ENCODE measurements at places on chromosomes 7 and 10.

DNA sequence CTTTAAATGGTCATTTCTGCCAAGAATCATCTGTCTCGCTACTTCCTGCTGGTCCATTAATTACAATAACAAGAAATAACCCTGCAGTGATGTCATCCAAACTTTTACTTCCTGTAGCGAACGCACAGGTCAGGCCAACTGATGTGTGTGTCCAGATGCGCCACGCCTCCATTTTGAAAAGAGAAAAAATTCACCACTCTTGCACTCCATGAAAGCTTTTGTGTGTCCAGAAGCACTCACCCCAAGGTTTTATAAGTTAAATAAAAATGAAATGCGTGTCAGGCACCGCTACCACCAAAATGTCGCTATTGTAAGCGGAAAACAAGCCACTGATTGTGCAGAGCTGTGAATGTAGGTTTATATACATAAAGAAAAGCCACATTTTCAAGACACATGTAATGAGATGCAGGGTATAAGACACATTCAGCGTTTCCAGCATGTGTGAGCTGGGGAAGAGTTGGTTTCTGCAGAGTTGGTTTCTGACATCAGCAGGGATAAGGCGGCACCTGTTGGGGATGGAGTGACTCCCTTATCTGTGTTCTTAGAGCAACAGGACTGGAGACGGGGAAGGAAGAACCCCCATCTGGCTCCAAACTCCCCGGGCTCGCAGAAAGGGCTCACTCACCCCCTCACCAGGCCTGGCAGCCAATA, 83.3 kb downstream of the CTBP2 start:
- DNase-seq, result no peak

- DNase-seq, result no peak
Observed at GRCh38 chr10:74643596-74643975, 182.8 kb upstream of the KAT6B start.

GRCh38 chr10:609262-609658, 80.2 kb downstream of the DIP2C start:
- DNase-seq, result no peak

DNA sequence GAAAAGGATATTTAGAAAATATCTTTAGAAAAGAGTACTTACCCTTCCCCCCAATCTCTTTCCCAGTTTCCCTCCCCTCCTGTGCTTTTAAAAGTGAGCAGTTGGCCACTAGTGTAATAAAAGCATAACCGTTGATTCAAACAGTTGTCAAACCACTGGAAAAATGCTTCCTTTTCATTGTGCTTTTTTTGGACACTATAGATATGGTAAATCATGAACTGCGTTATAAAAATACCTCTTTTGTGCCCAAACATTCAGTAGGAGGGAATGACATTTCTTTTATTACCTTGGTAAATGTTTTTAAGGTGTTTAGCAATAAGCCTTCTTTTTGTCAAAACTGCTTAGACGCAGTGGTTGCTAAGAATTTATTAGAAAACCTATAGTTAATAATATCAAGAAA, 232.4 kb downstream of the SLC25A13 start:
- DNase-seq, result no peak

DNA sequence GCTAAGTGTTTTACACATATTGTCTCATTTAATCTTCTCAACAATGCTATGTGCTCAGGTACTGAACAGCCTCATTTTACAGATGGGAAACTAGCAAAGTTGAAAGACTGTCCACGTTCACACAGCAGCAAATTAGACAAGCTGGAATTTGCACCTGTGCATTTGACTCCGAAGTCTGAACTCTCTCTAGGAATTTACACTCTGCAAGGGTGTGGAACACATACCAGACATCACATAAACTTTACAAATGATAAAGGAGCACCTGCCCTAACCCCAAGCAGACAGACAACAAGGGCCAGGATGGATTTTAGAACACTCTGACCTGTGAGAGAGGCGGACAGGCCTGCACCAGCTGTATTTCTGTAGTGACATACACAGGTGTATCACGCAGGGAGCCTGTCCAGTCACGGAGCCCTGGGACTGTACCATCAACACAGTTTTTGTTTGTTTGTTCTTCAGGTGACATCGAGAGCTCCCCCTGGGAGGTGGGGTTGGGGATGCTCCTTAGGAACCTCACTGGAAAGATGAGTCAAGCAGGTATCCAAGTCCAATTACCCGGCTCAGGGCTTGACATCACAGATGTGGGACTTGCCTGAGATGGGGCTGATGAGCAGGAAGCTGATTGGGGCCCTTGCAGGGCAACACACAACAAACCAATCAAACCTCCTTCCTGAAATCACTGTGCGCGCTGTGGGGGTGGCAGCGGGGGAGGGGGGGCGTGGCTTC, 31.0 kb downstream of the MKI67 start:
- no peak for DNase-seq

GRCh38 chr7:142961595-142961972, 579 bp downstream of the KEL start:
- DNase-seq, result no peak

DNA sequence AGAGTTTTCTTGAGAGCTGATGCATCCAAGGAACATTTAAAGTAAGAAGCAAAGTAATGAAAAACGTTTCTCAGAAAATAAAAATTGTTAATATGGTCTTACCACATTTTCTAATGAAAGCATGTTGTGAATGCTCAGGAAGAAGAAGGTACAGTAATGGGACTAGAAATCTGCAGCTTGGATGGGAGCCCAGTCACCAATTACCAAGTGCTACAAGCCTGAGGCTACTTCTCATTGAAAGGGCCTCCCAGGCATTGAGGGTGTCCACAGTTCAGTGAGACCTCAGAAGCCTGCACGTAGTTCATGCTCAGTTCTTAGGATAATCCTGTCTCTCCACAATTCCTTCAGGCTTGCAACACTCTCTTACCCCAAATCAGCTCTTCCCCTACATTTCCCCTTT, 17.6 kb downstream of the PTN start:
- DNase-seq, result no peak

GRCh38 chr10:95741807-95742467, 14.0 kb upstream of the ENTPD1 start:
- no peak for DNase-seq

DNA sequence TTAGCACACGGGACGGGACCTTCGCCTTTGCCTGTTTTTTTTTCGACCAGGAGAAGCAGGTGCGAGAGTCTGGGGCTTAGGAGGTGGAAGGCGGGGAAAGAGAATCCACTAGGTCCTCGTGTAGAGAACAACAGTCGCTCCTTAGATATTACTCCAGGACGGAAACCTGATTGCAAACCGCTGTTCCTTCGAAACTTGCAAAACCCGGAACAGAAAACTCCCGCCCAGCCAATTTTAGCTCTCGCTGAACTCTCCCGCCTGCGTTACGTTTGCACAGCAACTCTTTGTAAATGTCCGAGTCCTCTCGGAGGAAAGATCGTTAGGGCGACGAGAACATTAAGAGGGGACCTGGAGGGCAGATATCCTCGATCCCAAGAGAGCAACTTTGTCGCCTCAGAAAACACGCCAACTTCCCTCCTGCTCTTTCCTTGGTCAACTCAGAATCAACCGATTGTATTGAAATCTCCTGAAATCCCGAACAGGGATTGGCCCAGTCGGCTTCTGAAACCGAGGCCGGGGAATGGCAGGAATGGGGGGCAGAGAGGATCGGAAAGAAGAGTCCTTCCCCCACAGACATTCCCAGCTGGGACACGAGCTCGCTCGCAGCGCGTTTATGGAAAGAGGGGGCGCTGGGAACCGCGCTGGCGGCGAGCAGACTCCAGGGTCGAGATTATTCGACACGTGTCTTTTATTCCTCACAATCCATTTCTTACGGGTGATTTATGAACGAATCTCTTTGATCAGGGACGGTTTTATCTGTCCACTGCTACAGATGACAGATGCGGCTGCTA, 9.9 kb downstream of the TWIST1 start:
- DNase-seq, result no peak

DNA sequence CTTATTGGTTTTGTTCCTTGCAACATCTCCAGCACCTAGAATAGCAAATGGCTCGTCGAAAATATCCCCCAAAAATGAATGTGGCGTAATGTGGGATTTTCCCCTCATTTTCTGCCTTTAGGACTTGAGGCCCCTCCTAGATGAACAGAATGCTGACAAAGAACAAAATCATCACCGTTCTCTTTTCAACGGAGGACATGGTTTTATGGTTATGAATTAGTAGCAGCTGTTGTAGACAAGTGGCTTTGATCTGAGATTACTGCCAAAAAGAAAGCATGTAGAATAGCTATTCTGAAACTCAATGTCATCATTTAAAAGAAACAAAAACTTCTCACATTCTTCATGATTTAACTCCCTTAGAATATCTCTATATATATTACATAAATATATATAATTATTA, 17.2 kb upstream of the CALN1 start:
- no peak for DNase-seq

DNA sequence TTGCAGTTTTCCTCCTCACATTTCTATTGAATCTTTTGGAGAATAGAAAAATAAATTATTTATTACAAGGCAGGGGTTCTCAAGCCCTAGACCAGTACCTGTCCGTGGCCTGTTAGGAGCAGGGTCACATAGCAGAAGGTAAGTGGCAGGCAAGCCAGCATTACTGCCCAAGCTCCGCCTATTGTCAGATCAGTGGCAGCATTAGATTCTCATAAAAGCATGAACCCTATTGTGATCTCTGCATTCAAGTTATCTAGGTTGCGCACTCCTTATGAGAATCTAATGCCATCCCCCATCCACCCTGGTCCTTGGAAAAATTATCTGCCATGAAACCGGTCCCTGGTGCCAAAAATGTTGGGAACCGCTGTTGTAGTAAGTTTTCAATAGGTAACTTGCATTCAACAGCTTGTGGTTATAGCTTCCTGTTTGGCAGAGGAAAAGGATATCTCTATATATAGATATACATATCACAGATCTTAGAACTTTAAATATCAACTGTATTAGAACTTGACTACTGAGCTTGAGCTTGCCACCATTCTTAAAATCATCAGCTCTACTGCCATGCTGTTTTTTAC, 165.1 kb downstream of the AHR start:
- DNase-seq, result no peak

GRCh38 chr7:112383671-112384417, 66.4 kb upstream of the IFRD1 start:
- DNase-seq, result no peak

- DNase-seq, result no peak
Observed at GRCh38 chr7:157938211-157938610, 601.4 kb downstream of the DNAJB6 start.

DNA sequence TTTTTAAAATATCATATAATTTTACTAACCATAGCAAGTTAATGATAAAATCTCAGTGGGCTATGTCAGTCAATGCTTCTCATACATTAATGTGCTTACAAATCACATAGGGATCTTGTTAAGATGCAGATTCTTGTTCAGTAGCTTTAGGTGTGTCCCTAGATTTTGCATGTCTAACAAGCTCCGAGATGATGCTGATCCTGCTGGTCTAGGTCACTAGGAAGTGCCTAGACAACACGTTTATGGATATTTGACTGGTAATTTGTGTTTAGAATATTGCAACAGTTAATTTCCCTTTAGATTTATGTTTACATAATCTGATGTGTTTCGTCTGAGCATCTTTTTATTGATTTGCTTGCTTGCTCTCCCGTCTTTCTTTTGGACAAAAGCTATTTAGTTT, 12.7 kb downstream of the AHR start:
- no peak for DNase-seq

GRCh38 chr10:73908853-73909539, 1.9 kb upstream of the PLAU start:
- peak; percentile 16 for DNase-seq

GRCh38 chr10:128187788-128188185, 61.6 kb upstream of the MKI67 start:
- DNase-seq, result no peak

GRCh38 chr10:86446987-86447386, 74.6 kb downstream of the WAPL start:
- DNase-seq, result no peak

GRCh38 chr7:16301291-16301690, 120.0 kb downstream of the CRPPA start:
- no peak for DNase-seq

- DNase-seq, result no peak
Observed at GRCh38 chr7:50492770-50493519, 42.8 kb upstream of the FIGNL1 start.

All from T-helper 9 cell (primary cell).